ENCODE measurements at places on chromosomes 1 and 21.
A peak's percentile ranks its signal among the peaks of the same experiment; 100 is the strongest.

DNA sequence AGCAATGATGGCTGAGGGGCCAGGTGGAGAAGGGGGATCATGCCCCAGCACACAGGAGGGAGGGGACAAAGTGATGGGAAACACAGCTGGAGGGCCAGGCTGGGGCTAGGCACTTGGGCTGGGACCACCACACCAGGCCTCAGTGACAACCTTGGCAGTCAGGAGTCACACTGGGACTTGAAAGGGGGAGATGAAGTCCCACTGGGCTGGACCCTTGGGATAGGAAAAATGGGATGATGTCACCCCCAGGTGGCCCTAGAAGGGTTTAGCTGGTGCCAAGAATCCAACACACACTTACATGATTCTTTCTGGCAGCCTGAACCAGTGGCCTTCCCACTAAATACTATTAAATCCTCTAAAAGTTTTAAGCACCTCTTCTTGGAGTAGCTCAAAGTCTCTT, 17.1 kb downstream of the ZBTB17 start:
- no peak for DNase-seq

DNA sequence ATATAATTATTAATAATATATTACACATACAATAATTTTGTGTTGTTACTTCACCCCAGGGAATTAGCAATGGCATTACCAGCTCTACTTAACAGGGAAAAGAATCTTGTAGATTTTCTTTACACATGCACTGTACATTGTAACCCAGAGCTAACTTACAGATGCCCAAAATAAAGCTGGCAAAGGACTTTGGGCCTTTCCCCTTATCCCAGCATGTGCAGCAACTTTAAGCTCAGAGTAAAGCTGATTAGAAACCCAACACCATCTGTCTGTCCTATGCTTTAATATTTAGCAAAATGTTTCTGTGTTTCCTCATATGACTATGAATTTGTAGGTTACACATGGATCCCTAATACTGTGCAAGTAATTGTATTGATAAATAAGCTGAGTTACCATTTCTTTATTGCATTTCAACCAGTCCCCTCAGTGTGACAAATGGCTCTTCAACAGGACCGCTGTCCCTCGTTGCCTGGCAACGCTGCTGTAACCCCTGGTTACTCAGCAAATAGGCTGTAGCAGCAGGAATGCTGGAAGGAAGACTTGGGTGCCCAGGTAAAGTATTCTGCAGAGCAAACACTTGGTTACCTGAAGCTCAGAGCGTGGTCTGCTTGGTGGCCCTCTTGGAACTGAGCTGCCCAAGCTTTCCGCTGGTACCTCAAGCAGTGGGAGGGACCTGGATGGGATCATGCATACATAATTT, at the start of gene USH2A:
USH2A (minus strand) TSS at position 628 of the 700 bp plus-strand sequence. CDS start 1,112 bp downstream, outside the sequence.
- DNase-seq, result peak; percentile 89

DNA sequence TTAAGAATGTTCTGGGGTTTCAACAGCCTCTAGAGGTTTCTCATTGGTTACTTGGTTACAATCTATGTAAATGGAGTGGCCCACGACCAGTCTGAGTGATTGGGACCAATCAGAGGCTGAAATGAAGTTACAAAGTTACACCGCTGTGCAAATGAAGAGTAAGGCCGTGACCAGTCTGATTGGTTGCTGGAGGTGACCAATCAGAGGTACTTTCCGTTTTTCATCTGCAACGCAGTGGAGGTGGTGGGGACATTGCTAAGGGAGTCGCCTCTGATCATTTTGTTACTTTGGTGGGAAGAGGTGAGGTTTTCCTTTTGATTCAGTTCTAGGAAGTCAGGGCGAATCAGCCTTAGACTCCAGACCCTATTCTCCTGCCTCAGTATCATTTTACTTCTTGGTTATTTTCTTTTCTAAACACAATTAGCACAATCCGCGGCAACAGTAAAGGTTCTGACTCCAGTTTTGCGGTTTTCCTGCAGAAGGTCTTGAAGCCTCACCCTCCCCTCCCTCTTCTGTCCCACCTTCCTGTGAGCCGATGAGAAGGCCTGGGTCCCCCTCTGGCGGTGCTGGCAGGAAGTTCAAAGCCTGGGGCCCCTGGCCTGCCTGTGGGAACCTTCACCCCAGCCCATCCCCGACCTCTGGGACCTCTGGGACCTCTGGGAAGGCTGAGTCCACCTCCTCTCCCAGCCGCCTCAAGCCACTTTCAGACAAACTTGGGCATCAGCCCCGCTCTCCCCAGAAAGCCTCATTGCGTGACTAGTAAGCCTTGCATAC, 38.7 kb upstream of the TTC34 start:
- DNase-seq, result no peak

DNA sequence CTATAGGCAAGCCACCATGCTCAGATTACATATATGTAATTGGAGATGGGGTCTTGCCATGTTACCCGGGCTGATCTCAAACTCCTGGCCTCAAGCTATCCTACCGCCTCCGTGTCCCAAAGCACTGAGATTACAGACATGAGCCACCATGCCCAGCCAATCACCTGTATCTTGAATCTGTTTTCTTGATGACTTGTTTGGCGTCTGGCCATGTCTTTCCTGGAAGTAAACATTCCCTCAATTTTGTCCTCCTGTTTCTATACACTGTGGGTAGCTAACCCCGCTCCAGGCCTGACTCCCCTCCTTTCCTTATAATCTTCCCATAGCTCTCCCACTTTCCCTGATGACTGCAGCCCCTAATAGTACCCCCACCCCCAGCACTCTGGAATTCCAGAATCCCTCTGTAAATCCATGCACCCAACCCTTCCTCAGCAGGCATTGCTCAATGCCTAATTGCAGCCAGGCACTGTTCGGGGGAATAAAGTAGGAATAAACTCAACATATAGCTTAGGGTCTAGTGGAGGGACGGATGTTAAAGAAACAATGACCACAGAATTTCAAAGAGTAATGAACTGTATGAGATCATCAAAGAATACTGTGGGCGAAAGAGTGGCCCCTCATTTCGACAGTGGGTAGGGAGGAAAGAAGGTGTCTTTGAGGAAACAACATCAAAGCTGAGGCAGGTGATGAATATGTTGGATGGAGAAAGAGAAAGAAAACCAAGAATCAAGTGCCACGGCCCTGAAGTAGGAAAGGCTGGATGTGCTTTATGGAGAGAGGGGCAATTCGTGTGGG, 161.5 kb downstream of the ADSS2 start:
- no peak for DNase-seq

GRCh38 chr1:99662539-99663080, 16.7 kb downstream of the PALMD start:
- DNase-seq, result no peak

GRCh38 chr1:98205291-98206017, 284.6 kb upstream of the DPYD start:
- no peak for DNase-seq

GRCh38 chr1:246418565-246419312, 88.3 kb downstream of the SMYD3 start:
- no peak for DNase-seq

GRCh38 chr1:34792868-34793727, at the start of gene GJA4:
Gene GJA4, plus strand, starts transcription at chr1:34792999. Its CDS starts 1,215 bp downstream, at chr1:34794214.
- peak; percentile 7 for DNase-seq

GRCh38 chr1:51840743-51841461, 37.6 kb downstream of the NRDC start:
- no peak for DNase-seq

DNA sequence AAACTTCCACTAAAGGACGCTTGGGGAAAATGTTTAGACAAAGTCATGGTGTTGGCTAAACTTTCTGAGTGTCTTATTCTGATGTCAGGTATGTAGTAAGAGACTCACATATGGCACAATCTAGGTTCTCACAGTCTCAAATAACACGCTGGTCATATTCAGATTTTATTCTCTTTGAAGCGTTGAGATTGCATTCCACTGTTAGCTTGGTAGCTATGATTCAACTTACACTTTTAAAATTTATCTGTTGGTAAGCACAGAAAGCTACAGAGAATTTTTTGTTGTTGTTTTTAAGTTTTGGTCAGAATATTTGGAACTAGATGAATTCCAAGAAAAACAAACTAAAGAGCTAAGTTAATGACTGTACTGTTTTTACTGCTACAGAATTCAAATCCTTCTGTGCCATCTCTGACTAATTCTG, 126.7 kb downstream of the PRRX1 start:
- no peak for DNase-seq

DNA sequence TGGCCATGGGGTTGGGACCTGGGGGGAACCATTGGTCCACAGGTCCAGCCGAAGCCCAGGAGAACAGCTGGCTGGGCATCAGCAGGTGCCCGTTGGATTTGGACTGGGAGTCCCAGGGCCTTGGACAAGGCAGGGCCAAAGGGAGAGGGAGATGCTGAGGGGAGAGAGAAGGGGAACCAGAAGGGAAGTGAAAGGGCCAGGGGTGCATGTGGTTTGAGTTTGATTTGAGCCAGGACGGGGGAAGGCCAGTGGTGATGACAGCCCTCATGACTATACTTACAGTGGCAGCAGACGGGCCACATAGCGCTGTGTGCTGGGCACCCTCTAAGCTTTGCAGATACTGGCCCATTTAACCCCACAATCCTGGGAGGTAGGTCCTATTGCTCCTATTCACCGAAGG, 18.8 kb downstream of the AGRN start:
- no peak for DNase-seq

DNA sequence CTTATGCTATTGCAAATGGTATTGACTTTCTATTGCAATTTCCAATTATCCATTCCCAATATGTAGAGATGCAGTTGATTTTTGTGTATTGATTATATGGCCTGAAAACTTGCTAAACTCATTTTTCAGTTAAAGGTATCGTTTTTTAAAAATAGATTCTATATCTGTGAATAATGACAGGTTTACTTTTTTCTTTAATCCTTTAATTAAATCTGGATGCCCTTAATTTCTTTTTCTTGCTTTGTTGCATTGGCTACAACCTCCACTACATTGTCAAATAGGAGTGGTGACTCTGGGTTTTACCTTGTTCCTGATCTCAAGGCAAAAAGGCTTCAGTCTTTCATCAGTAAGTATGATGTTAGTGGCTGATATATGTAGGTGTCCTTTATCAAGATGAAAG, 522.4 kb downstream of the MATN1 start:
- DNase-seq, result no peak

- DNase-seq, result no peak
These were observed 8.9 kb upstream of the GOLT1A start for GRCh38 chr1:204222764-204223055.
